ENCODE measurements at places on chromosomes 5 and 9.

DNA sequence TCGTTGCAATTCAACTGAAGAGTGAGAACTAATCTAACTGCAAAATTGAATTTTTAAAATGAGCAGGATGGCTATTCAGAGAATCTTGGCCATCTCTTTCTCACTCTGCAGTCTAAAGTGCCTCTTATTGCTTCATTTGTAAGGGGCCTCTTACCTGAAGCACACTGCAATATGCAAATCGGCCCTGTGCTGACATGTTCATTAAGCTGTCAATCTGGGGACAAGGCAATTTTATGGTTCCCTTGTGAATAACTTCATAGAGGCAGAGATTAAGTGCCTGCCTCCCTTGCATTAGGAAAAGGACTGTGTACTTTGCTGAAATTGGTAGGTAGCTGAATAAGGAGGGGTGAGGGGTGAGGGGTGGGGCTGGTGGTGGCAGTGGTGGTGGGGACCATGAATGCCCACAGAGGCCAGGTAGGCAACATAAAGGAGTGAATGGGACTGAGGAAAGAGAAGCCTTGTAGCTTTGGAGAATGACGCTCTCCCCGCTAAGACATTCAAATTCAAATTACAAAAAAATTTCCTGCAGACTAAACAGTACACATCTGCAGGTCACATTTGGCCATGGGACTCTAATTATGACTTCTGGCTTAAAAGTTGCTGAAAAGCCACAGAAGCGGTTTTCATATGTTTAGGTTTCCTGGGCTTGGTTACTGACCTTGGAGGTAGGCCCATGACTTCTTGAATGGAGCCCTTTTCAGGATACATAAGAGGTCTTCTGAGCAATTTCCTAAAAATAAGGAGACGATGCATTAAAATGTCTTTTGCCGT is 25.0 kb downstream of the TNFSF8 start:
- no peak for DNase-seq

GRCh38 chr9:110033869-110034268 is 174.1 kb downstream of the C9orf152 start:
- DNase-seq: no peak

DNA sequence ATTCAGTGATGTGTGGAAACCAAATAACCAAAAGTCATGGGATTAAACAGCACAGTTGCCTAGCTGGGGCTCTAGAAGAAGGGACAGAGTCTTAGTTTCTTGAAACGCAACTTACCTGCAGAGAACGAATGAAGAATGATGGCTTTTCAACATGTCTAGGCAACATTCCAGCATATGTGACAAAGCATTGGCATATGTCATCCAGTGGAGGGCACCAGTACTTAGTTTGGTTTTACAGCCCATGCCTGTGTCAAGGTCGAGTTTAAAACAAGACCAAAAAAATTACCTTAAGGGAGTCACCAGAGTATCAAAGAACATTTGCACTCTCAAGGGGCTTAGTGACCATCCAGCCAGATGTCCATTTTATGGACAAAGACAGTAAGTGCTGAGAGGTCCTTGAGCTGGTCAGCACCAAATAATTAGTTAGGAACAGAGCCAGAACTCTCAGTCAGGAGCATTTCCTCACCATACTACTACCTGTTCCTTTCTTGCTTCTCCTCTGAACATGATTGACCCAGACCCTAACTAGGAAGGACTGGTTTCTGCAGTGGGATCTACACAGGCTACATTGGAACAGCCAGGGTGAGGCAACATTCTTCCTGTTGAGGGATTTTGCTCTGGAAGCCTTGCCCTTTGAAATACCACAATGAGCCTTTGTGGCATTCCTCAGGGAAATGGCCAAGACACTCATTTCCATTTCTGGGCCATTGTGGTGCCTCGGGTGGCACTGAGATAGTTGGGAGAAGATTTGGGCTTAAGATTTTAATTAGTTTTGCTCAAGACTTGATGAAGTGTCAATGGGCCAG is 75.4 kb upstream of the ANKH start:
- no peak for DNase-seq

GRCh38 chr9:123063177-123063598 is 29.7 kb downstream of the GPR21 start:
- no peak for DNase-seq

- no peak for DNase-seq
Observed at GRCh38 chr5:119131530-119132304, 60.8 kb downstream of the DMXL1 start.

- DNase-seq: no peak
Observed at GRCh38 chr9:13023498-13023897, 248.7 kb downstream of the LURAP1L start.

DNA sequence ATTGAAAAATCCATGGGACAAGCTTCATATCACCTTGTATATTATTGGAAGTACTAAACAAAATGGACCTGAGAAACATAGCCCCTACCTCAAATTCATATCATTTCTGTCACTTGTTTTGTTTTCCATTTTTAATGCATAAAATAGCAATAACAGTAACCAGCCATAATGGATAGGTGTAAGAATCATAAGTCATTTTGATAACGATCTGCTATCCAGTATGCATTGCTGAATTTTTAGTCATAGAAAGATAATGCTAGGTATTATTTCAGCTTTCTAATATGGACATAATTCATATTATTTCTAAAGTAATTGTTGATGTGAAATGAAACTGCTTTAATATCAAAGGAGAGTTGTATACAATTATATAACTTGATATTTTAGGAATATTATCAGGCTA is 1.1 kb upstream of the LRRC70 start:
- no peak for DNase-seq

- DNase-seq: peak; percentile 33
Observed at GRCh38 chr5:119453040-119453373, 710 bp downstream of the HSD17B4 start.

- DNase-seq: peak; percentile 75
Observed at GRCh38 chr5:72013766-72014624, 93.3 kb upstream of the MAP1B start.

DNA sequence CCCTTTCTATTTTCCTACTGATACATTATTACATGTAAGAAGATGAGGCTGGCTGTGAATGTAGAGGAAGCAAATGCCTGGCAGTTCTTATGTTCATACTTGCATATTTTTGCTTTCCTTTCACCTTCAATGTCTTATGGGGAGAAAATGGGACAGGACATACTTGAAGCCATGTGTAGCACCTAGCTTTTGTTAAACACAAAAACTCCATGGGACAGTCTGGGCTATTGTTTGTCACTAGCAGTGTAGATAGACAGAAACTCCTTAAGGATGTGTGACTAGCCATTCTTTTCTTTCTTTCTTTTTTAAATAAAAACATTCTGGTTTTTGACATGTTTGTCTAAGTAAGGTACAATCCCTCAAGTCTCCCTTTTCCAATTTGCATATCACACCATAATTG is 122.7 kb downstream of the ARL15 start:
- DNase-seq: no peak

DNA sequence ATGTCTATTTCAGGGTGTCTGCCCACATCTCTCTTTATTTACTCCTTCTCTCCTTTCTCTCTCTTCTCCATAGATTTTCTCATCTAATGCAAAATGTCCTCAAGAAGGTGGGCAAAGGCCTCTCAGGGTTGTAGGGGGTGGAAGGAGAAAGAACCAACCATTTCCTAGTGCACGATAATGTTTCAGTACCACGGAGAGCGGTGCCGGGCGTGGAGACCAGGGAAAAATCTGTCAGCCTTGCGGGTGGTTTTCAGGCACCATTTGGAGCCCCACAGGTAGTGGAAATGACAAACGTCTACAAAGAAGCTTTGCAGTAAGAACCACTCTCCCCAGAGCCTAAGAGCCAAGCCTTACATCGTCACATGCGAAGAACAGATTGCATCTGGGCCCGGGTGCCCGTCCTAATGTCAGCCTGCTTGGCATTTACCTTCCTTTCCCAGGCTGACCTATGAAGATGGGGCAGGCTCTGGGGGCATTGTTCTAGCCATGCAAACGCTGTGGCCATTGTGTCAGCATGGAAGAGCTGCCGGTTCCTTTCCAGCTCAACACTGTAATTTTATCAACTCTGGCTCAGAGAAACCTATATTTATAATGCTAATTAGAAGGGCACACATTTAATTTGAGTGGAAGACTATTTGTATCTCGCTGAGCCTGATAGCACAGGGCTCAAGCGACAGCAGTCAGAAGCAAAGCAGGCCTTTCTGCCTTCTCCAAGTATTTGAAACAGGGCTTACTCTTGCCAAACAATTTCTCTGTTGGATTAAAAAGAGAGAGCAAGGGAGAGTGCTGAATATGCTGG is 430.1 kb upstream of the WWC1 start:
- DNase-seq: peak; percentile 49

DNA sequence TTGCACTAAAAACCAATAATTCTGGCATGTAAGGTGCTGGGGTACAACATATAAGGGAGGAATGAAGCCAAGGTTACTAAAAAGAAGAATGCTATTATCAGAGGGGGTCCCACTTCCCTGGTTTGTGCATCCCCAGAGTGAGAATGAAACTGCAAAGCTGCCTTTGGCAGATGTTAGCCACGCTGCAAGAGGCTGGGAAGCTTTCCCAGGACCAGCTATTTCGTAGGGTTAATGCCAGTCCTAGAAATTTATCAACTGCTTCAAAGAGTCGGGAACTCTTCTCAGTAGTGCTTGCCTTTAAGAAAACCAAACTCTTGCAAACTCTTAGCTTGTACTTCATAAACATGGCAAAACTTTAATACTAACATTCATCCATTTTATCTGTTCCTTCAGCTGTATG is 87.5 kb upstream of the NR5A1 start:
- DNase-seq: no peak

- no peak for DNase-seq
Observed at GRCh38 chr5:127386557-127386956, 96.0 kb downstream of the MEGF10 start.

DNA sequence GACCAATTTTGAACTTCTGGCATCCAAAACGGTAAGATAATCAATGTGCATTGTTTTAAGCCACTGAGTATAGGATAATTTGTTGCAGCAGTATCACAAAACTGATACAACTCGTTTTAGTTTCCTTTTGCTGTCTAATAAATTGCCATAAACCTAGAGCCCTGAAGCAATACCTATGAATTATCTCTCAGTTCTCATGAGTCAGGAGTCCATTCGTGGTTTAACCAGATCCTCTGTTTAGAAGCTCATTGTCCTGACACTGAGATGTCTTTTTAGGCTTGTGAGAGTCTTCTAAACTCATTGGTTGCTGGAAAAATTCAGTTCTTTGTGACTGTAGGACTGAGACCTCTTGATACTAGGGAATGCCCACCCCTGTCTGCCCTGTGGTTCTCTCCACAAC is 262.9 kb downstream of the SEMA5A start:
- no peak for DNase-seq

- DNase-seq: peak; percentile 76
Observed at GRCh38 chr9:115369322-115369957, 251.5 kb upstream of the TNC start.

DNA sequence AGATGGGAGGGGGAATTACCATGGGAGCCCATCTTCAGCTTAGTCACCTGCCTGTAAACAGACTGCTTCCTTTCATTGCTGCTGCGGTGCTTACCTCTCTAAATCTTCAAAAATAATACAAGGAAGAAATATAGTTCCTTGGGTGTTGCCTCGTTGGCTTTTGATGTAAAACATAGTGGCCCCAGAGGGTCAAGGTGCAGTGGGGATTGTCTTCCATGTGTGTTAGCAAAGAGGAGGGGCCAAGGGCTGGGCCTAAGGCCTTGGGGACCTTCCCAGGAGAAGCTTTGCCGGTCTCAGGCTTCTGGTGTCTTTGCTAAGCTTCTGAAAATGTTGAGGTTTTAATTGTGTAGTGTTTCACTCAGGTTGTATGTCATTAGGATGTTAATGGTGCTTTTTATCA is 90.0 kb downstream of the PDE8B start:
- no peak for DNase-seq

DNA sequence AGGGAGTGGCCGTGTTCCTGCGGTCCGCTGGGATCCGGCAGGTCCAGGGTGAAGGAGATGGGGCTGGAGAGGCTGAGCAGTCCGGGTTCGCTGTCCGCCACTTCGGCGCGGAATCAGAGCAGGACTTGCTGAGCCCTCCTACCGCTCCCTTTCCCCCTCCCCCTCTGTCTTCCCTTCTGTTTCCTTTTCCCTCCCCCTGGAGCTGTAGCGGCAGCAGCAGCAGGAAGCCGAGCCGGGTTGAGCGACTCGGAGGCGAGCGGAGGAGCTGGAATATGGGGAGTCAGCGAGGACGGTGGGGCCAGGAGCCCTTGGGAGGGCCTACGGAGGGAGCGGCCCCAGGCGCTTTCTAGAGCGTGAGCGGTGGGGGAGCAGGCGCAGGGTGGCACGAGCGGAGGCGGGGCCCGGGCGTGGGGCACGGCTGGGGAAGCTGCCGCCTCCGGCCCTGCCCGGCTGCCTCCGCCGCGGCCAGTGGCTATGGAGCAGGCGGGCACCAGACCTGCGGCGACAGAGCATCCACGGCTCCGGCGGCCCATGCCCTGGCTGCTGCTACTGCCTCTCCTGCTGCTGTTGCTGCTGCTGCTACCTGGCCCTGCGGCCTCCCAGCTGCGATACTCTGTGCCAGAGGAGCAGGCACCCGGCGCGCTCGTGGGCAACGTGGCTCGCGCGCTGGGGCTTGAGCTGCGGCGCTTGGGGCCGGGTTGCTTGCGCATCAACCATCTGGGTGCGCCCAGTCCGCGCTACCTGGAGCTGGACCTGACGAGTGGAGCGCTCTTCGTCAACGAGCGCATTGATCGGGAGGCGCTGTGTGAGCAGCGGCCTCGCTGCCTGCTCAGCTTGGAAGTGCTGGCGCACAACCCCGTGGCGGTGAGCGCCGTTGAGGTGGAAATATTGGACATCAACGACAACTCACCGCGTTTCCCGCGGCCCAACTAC is at the start of gene PCDHAC2:
PCDHAC2 (plus strand) TSS at position 184 of the 933 bp plus-strand sequence; CDS start at position 475, 291 bp downstream.
- peak; percentile 68 for DNase-seq

DNA sequence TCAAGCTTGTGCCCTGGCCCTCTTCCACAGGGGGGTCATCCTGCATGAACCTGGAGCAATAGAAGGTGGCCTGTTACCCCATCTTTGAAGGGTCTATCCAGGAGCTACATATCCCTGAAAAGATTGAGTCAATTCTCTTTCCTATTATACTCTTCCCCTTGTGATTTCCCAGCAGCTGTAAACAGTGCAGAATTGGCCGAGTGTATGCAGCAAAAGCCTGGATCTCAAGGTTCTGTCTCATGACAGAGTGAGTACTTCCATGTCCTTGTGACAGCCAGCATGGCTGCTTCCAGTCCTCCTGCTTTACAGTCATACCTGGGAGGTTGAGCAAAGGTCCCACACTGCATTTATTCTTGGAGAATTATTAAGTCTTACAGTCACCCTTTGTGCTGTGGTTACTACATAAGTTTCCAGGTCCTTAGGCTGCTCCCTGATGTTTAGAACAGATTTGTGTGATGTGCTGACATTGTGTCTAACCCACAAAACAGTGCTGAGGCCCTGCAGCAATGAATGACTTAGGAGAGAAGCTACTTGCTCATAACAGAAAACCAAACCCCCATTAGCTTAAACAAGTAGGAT is 67.5 kb downstream of the NREP start:
- DNase-seq: no peak

- DNase-seq: no peak
Observed at GRCh38 chr5:117682416-117682815, 1107.8 kb upstream of the SEMA6A start.

DNA sequence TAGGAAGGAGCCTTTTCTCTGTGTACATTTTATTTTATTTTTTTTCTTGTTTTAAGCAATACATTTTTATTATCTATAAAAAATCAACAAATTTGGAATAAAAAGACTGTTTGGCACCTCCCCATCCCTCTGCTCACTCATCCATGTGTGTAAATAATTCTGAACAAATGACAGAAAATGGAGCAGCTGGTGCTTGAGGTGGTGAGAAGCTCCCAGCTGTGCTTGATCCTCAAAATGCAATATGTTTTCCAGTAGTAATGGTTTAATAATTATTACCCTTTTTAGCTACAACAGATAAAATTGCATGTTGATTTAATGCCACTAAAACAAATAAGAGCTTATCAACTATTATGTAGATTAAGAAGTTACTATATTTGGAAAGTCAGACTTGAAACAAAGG is 132.5 kb downstream of the CDH18 start:
- no peak for DNase-seq

GRCh38 chr9:8365029-8365428 is 565.5 kb upstream of the DMAC1 start:
- no peak for DNase-seq

Measured in right hindlimb (tissue), 1 donor.